Mesothelial cell of epicardium (in vitro differentiated cells): ENCODE measurements at places on chromosomes 16 and 17. TPM values are rescaled to one million over a fixed set of nuclear protein-coding genes. Genes with fewer than 3 reads are reported as not detected.

DNA sequence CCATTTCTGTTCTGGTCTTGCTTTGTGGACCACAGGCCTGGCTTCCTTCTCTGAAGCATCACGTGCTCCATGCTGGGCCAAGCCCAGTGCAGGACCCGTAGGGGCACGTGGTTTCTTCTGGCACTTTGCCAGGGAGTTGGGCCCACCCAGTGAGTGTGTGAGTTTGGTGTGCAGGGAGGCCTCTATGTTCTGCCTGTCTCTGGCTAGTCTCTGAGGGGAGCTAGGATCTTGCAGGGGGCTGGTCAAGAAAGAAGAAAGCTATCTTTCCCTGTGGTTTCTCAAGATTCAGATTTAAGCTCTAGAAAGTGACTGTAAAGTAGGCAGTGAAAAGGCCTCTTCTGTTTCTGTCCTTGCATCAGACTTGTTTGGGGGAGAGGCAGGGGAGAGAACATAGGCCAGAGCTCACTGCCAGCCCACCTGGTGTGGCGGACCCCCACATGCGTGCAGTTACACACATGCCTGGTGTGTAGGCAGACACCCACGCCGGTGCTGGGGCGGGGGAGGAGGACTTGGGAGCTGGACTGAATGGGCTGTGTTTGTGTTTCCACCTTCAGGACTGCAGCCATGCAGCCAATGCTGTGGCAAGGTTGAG, 11.8 kb downstream of the LASP1 start:
- peak; percentile 69 for DNase-seq

DNA sequence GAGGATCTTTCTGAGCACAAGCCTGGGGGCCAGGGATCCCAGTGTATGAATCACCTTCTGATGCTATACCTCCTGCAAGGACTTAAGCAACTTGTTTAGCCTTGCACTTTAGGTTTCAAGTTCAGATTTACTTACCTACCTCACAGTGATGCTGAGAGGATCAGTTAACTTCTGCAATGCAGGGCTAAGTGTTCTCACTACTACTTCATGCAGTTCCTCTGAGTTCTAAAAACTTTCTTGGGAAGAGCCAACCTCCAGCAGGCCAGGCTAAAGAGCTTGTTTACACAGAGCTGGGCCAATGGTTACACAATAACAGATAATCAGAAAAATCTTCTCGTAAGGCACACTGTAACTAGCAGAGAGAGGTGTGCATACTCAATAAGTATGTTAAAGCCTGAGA, 13.0 kb downstream of the VEZF1 start:
- DNase-seq, result no peak

GRCh38 chr17:82101301-82101715, 3.3 kb upstream of the FASN start:
- no peak for DNase-seq

DNA sequence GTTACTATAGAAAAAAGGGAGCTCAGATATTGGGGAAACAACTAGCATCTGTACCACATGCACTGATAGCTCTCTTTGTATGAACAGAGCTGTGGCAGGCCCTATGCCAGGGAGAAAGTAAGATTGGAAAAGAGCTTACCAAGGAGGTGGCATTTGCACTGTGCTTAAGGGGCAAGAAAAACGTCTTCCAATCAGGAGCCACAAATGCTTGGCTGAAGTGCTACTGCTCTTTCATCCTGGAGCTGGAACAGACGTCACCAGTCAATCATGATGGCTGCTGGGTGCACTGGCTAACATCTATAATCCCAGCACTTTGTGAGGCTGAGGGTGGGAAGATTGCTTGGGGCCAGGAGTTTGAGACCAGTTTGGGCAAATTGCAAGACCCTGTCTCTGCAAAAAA, 218.5 kb downstream of the SEC14L1 start:
- DNase-seq, result no peak

- DNase-seq, result no peak
These were observed 392.5 kb downstream of the HS3ST3B1 start for GRCh38 chr17:14693382-14693781.

DNA sequence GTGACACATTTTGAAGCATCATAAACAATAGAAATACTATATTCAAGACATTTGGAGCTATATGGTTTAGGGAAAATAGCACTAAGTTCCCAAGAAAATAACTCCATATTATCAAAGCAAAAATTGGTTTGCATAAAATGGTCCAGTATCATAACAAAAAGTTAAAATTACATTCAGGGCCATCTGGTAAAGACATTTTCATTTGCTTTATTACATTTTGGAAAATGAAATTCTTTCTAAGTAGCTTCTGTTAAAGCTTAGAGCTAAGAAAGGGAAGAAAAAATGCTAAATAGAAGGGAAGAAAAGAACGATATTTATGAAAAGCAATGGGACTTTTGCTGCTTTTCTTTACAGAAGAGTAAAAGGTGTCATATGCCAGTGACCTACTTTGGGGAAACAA, 155.4 kb upstream of the GOT2 start:
- no peak for DNase-seq

- DNase-seq, result no peak
These were observed 20.1 kb downstream of the WSCD1 start for GRCh38 chr17:6090253-6090652.

- DNase-seq, result no peak
These were observed 114.7 kb downstream of the IRX3 start for GRCh38 chr16:54171626-54172537.

GRCh38 chr17:6437466-6437865, 2.5 kb upstream of the AIPL1 start:
- no peak for DNase-seq

- DNase-seq, result peak; percentile 32
These were observed 10.8 kb upstream of the LPCAT2 start for GRCh38 chr16:55498101-55498500.

- peak; percentile 62 for DNase-seq
These were observed 877 bp upstream of the KREMEN2 start for GRCh38 chr16:2963074-2963722.

GRCh38 chr16:75865736-75866135, 139.4 kb upstream of the CPHXL start:
- DNase-seq, result no peak

GRCh38 chr16:84538222-84538840, 33.9 kb upstream of the MEAK7 start:
- DNase-seq, result no peak

GRCh38 chr17:34670618-34671017, 91.2 kb downstream of the TMEM132E start:
- no peak for DNase-seq

GRCh38 chr17:52120465-52120864, 38.0 kb downstream of the CA10 start:
- DNase-seq, result no peak

- no peak for DNase-seq
These were observed 43.2 kb downstream of the RPH3AL start for GRCh38 chr17:309361-309888.

DNA sequence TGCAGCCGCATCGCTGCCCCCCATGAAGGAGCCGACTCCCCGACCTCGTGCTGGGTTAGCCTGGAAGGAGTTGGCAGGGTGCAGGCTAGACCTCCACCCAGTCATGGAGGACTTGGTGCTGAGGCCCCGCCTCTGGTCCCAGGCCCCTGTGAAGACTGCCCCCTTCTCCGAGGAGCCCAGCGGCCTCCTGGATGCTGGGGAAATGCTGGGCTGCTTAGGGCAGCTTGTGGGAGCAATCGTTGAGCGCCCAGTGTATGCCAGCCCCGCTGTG, 1.8 kb downstream of the SSTR5 start:
- DNase-seq, result no peak

DNA sequence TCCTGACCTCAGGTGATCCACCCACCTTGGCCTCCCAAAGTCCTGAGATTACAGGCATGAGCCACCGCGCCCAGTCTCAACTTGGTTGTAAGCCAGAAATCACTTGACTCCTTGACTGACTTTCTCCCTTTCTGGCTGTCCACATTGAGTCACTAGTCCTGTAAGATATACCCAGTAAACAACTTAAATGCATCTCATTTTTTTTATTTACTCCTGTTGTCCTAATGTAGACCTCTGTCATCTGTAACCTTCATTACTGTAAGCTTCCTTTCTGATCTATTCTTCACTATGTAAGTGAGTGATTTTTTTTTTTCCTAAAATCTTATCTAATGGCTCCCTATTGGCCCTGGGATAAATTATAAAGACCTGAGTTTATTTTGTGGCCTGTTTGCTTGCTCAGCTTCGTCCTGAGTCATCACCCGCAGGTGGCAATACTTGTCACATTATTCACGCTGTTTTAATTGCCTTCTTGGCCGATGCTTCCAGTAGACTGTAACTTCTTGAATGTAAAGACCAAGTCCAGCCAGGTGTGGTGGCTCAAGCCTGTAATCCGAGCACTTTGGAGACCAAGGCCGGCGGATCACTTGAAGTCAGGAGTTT, 41.0 kb downstream of the PAFAH1B1 start:
- DNase-seq, result no peak

GRCh38 chr16:47815655-47816054, 340.1 kb downstream of the ABCC12 start:
- DNase-seq, result no peak

DNA sequence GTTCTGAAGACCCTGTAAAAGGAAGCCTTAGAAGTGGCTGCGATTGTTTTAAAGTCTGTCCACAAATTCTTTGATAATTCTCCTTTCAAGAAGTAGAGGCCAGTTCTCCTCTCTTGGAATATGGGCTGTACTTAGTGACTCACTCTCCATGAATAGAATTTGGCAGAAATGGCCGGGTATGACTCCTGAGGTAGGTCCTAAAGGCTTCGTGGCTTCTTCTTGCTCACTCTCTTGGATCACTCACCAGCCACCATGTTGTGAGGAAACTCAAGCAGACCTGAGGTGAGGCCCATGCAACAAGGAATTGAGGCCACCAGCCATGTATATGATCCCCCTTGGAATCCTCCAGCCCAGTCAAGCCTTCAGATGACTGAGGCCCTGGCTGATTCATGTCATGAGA, 75.8 kb downstream of the WWOX start:
- no peak for DNase-seq

DNA sequence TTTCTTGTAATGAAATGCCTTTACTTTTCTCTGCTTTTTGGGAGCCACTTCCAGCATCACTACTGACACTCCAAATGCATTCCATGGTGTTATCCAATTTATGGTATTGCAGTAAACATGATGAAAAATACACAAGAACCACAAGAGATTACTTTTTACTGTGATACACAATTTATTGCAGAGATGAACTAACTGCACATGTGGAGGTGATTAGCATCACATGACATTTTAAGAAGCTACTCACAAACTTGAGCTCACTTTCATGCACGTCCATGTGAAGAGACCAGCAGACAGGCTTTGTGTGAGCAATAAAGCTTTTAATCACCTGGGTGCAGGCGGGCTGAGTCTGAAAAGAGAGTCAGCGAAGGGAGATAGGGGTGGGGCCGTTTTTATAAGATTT, 780.5 kb upstream of the GOT2 start:
- DNase-seq, result no peak

The TNP2 gene
- not detected in 3 replicates for total RNA-seq

The TSPOAP1 gene
- total RNA-seq, result 87.2 to 88.8 TPM (median 88.4 TPM) in 3 replicates

The HES7 gene
- total RNA-seq, result 0.45 to 0.75 TPM (median 0.66 TPM) in 3 replicates

The GINS2 gene
- 13.4 to 15.3 TPM (median 14.8 TPM) in 3 replicates for total RNA-seq

The JMJD6 gene
- total RNA-seq, result 15.2 to 17.4 TPM (median 15.7 TPM) in 3 replicates

The GNAO1 gene
- total RNA-seq, result 2.2 to 3.3 TPM (median 2.8 TPM) in 3 replicates

The SLC4A1 gene
- not detected in 3 replicates for total RNA-seq
